ENCODE measurements at places on chromosomes 13 and 19.

DNA sequence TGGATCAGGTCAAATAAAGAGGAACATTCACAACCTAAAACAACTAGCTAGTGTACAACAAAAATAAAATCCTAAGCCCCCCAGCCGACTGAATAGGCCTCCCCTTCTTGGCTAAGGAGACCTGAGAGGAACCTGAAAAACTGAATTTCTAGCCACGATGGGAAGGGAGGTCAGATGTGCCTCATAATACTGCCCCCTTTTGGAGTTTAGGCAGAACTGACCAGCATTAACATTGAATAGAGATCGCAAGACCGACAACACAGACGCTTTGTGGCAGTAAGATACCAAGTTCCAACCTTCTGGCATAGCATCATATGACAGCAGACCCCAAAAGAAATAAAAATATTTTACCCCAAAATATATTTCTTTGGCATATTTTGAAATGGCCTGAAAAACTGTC lies 15.9 kb downstream of the CBY2 start:
- DNase-seq = peak; percentile 48

- no peak for DNase-seq
Measured at GRCh38 chr13:93859716-93860115, 619.8 kb downstream of the DCT start.

DNA sequence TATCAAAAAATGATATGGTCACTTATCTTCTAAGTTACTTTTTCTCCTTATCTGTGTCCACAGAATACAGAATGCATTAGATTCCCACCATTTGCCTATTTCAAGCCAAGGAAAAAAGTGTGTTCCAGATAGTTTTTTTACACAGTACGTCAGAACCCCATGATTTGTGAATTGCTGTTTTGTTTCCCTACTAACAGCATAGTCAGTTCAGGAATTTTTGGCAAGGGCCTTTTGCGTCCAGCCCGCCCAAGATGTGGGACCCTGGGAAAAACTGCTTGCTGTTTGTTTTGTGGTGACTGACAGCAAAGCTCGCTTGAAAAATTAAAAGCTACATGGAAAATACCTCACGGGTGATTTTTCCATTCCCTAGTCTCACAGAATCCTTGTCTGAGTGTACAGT lies 20.4 kb upstream of the FAM216B start:
- no peak for DNase-seq

- DNase-seq = no peak
Measured at GRCh38 chr13:50950849-50951248, 41.3 kb downstream of the RNASEH2B start.

- no peak for DNase-seq
Measured at GRCh38 chr13:34246511-34246910, 428.6 kb downstream of the RFC3 start.

DNA sequence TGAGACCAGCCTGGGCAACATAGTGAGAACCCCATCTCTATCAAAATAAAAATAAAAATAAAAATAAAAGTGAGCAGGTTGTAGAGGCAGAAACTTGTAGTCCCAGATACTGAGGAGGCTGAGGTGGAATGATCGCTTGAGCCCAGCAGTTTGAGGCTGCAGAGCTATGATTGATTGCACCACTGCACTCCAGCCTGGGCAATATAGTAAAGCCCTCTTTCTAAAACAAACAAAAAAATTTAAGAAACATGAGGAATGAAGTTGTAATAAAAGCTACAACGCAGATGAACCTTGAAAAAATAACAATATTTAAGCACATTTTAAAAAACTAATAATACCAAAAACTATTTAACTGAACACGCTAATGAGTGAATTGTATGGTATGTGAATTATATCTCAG lies 919.3 kb downstream of the UQCRFS1 start:
- DNase-seq = no peak

DNA sequence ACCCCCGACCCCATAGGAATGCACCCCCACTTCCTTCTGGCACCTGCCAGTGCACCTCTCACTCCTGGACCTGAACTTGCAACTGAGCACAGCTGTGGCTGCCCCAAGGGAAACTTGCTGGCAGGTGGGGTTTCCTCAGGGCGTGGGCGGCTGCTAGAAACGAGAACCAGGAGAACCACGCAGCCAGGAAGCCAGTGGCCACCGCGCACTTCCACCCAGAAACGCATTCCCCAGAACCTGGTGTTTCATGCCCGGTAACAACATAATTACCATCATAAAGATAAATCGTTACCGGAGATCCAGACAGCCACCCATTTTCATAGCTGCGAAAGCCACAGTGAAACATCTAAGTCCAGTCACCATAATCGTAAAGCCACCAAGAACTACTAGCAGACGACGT lies 75.2 kb upstream of the C13orf46 start:
- no peak for DNase-seq

DNA sequence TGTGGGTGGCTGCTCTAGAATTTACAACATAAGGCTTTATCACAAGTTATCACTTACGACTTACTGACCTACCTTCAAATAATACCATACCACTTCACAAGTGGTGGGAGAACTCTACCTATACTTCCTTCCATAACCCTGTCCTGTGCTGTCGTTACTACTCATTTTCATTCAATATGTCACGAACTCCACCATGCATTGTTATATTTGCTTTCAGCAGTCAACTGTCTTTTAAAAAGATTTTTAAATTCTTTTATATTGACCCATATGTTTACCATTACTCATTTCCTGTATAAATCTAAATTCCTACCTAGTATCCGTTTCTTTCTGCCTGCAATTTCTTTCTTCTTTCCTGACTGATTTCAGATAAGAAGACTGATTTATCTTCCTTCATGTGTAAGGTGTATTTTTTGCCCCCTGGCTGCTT lies 200.0 kb downstream of the KLF12 start:
- no peak for DNase-seq

GRCh38 chr13:73061876-73062275 lies 3.1 kb downstream of the KLF5 start:
- DNase-seq = no peak

- DNase-seq = no peak
Measured at GRCh38 chr19:31992750-31993149, 352.7 kb upstream of the ZNF507 start.

GRCh38 chr13:51457086-51457815 lies 4.4 kb upstream of the INTS6 start:
- no peak for DNase-seq

- DNase-seq = no peak
Measured at GRCh38 chr13:113225515-113225914, 16.1 kb downstream of the CUL4A start.

DNA sequence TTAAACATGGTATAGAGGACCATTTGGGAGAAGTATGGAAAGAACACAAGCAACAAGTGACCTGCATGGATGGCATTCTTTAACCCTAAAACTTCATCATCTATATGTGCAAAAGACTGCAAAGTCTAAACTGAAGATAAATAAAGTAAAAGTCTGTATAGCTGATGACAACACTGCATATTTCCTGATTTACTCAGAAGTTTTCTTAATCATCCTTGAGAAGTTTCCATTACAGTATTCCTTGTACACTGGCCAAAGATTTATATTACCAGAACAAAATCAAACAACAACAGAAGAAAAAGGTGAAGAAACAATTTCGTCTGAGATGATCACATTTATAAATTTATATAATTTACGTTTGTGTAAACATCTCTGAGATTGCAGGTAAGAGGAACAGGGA lies 805.7 kb downstream of the PCDH9 start:
- DNase-seq = no peak

GRCh38 chr13:105545811-105546210 lies 989.7 kb downstream of the EFNB2 start:
- no peak for DNase-seq

DNA sequence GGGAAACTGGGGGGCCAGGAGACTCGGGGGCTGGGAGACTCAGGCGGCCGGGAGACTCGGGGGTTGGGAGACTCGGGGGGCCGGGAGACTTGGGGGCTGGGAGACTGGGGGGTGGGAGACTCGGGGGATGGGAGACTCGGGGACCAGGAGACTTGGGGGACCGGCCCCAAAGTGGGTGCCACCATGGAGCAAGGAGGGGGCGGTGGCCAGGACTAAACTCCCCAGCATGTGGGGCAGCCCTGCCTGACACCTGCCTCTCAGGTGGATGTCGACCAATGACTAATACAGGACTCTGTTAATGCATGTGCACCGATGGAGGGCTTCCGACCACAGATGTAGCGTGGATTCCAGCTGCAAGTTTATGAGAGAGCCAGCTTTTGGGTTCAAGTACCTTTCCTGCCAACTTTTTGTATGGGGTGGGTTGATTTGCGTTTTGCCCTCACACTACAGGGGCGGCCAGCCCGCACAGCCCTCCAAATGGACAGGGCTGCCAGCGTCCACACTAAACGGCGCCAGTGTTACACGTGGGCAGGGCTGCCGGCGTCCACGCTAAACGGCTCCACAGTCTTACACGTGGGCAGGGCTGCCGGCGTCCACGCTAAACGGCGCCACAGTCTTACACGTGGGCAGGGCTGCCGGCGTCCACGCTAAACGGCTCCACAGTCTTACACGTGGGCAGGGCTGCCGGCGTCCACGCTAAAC lies 62.2 kb downstream of the RASA3 start:
- DNase-seq = no peak

DNA sequence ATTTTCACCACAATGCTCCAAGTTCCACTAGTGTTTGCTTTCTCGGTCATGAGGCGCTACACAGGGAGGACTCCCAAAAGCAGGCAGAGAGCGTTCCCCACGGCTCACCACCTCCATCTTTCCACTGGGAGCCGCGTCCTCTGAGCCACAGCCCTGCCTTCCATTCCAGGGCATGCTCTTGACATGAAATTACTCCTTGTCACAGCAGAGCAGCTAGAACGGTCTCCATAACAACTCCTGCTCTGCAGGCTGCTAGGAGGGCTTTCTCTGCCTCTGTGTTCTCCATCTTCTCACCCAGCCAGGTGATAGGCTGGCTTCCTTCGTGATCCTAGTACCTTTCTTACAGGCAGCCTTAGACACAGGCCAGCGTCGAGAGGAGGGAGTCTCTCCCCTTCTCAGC lies 171.8 kb upstream of the UBL3 start:
- no peak for DNase-seq
